ENCODE measurements at places on chromosomes 12 and 14. TPM values are rescaled to one million over a fixed set of nuclear protein-coding genes. Genes with fewer than 3 reads are reported as not detected.

DNA sequence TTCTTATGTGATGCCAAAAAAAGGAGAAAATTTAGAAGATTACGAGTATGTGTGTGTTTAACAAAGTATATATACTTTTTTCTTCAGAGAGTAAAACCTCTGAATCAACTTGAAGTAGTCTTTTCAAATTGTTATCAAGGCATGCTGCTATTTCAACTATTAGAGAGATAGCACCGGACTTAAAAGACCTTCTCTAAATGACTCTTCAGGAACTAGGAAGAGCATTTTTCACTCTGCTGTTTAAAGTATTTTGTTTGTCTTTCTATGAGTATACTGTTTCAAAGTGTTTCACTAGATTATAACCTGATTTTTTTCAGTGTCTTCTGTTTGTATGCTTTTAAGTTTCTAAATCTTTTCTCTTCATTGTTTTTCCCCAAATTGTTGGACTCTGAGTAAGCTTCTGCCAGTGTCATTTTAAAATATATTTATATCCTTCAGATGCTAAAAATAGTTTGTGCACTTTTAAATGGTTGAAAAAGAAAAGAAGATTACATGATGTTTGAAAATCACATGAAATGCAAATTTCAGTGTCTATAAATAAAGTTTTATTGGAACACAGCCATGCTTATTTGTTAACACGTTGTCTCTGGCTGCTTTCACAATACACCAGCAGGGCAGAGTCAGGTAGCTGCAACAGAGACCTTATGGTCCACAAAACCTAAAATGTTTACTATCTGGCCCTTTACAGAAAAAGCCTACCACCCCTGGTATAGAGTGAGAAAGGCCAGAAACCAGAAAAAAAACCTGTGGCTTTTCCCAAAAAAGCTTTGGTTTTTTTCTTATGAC, 21.3 kb downstream of the CRADD start:
- no peak for DNase-seq

Gene TTC6
- 0.62 TPM for total RNA-seq

- DNase-seq, result no peak
These were observed 81.9 kb downstream of the NEDD1 start for GRCh38 chr12:96988919-96989318.

GRCh38 chr14:24986206-24986893, 63.6 kb downstream of the STXBP6 start:
- no peak for DNase-seq

DNA sequence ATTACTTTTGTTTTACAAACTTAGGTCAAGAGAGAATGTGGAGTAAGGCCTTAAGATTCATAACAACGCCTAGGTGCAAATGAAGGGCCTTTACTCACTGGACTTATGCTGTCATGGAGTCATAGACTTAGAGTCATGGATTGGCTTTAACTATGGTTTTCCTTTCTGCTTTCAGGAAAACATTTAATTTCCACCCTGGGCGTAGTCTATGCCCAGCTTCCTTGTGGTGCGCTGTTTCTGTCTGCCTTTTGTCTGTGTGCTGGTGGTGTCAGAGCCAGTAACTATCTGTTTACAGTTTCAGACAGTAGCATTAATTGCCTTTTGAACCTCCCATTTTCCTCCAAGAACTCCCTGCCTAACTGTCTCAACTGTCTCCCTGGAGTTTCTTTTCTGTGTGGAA, 31.8 kb upstream of the COX6A1 start:
- no peak for DNase-seq

Gene SDR9C7
- total RNA-seq, result 0.31 TPM

- no peak for DNase-seq
These were observed 250.2 kb downstream of the CACNA1C start for GRCh38 chr12:2302711-2303580.

DNA sequence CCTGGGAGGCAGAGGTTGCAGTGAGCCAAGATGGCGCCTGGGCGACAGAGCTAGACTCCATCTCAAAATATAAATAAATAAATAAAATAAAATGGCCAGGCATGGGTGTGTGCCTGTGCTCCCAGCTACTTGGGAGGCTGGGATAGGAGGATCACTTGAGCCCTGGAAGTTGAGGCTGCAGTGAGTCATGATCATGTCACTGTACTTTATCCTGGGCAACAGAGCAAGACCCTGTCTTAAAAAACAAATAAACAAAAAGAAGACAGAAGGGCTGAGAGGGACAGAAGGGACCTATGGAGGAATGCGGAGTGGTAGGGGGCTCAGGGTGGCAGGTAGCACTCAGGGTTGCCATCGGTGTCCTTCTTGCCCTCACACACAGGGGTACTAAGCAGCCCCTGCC, 40.8 kb downstream of the PRPF40B start:
- DNase-seq, result no peak

Gene CCDC177
- 6.9 TPM for total RNA-seq

DNA sequence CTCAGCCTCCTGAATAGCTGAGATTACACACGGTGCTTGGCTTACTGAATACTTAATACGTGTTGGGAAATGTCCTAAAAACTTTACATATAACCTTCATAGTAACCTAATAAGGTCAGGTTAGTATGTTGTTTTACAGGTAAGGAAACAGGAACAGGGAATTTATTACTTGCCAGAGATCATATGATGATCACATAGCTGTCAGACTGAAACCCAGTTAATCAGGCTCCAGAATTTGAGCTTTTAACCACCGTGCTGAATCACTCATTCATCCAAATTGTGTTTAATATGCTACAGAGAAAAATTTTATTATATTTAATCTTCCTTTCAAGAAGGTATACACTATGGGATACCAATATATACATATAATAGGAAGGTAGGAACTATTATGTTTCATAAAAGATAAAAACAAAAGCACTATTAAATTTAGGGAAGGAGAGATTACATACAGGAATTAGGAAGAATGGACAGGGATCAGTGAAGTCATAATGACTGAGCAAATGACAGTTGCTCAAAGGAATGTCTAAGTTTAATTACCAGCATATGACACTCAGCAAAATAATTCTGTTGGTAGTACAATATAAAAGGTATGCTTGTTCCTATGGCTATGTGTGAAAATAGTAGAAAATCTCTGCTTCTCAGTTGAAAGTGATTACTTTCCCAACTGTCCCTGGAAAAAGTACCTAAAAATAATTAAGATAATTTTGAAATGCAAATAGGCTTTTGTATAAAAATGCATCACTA, 59.3 kb downstream of the HEATR5A start:
- DNase-seq, result no peak

Gene FGF6
- not detected for total RNA-seq

GRCh38 chr14:23321572-23322547, 603 bp downstream of the PABPN1 start:
- DNase-seq, result no peak

Gene RPGRIP1
- 0.16 TPM for total RNA-seq

Gene ASCL1
- 21.1 TPM for total RNA-seq

Gene TMEM229B
- total RNA-seq, result 23.9 TPM

Gene ADAMTS20
- 0.47 TPM for total RNA-seq

Gene LALBA
- 0.47 TPM for total RNA-seq

DNA sequence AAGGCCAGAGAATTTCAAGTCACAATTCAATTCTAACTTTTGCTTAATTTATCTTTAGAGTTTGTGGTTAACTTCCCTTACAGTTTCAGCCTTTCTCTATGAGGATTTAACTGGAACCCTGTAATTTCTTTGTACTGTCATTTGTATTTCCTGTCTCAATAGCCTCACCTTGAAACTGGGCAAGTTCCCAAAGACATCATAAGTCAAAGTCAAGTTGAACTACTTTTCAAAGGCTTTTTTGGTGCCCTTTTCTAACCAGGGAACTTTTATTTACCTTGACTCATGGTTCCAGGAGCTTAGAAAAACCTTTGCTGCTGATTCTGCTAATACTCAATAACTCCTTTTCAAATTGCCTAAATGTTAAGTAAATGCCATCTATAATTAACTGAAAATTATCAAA, 200.8 kb upstream of the KRR1 start:
- DNase-seq, result no peak

Gene PGF
- 2.0 TPM for total RNA-seq

GRCh38 chr12:16499611-16500010, 106.4 kb downstream of the LMO3 start:
- no peak for DNase-seq

- no peak for DNase-seq
These were observed 93.1 kb upstream of the EVL start for GRCh38 chr14:99971941-99972747.

GRCh38 chr12:81758421-81759189, 545 bp downstream of the PPFIA2 start:
- peak; percentile 50 for DNase-seq

- no peak for DNase-seq
These were observed 3.1 kb downstream of the ARHGEF25 start for GRCh38 chr12:57614178-57614947.

Gene SLC5A8
- total RNA-seq, result 1.4 TPM

GRCh38 chr12:131988054-131988796, 38.5 kb downstream of the EP400 start:
- no peak for DNase-seq

- no peak for DNase-seq
These were observed 121.2 kb downstream of the METTL25 start for GRCh38 chr12:82479511-82479910.

DNA sequence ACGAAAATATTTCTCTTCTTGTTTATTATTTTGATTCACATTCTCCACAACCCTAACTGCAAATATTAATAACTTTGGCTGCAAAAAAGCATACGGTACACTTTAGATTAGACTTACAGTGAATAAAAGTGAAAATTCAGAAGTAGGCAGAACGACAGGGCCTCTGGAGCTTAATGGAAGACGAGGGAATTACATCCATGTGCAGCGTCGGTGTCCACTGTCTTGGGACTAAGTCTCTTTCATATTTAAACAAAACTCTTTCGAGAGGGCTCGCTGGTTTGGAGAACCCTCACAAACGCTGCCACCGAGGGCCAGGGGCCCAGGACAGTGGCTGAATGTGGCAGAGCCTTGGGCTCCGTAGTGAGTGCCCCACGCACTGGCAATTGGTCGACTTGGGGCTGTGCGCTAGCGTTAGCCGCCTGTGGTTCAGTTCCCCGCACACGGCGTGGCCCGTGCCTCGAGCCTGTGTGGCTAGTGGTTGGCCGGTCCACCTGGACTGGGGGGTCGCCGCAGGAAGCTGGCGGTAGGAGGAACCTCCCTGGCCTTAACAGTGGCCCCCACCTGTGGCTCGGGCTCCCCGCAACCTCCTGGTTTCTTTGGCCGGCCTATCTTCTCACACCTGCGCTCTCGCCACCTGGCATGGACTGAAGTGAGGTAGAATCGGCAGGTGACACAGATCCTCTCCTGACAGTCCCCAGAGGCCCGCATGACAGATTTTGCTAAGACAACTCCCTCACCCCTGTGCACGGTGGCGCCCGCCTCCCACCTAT, 739 bp upstream of the PAX9 start:
- no peak for DNase-seq

- DNase-seq, result no peak
These were observed 157.4 kb downstream of the EFCAB11 start for GRCh38 chr14:89797148-89797547.

Gene MYF6
- 0.47 TPM for total RNA-seq

- DNase-seq, result no peak
These were observed 11.7 kb upstream of the PTHLH start for GRCh38 chr12:27984275-27984674.

Gene PPP1R36
- 1.4 TPM for total RNA-seq

DNA sequence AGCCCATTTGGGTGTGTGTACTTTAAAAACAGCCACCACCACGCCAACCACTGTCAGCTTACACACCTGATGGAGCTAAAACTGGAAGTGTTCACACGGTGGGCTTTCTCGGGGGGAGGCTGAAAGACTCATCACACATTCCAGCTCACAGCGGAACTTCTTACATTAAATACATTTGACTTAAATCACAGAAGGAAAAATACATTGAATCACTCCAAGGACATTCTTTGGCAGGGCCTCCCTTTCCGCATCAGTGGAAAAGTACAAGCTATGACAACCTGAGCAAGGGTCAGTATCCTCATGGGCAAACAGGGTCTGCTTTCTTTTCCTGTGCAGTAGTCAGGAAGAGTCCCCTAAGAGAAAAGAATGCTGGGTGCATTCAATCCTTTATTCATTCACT, 31.0 kb upstream of the TC2N start:
- DNase-seq, result no peak

Gene COPZ1
- 47.1 TPM for total RNA-seq

- DNase-seq, result no peak
These were observed 147.9 kb downstream of the SYNE2 start for GRCh38 chr14:64000749-64001148.

- DNase-seq, result no peak
These were observed 617.6 kb downstream of the TRHDE start for GRCh38 chr12:72889791-72890190.

DNA sequence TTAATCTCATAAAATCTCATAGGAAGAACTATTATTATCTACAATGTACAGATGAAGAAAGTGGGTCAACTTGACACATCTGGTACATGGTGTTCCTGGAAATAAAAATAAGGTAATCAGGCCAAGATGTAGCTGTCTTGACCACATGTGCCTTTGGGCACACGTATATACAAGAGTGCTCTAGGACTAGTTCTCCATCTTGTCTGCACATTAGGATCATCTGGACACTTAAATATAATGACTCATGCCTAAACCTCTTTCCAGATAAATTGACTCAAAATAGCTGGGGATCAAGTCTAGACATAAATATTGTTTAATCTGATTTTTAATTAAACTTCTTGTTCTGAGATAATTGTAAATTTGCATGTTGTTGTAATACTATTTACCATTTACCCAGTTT, 182.6 kb downstream of the CNTN1 start:
- DNase-seq, result no peak

DNA sequence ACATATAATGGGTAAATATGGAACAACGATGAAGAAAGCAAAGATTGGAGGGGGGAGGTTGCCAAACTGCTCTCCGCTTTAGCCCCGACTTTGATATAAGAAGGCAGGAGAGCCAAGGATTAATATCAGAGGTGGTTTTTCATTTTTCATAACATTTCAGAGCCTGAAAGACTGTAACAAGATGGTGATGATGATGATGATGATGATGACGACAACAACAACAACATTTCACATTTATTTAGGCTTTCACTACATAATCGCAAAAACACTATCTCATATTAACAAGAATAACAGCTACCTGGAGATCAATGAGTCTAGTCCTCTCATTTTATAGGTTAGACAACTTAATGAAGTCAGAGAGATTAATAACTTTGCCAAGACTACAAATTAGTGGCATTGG, 86.1 kb downstream of the ANKS1B start:
- no peak for DNase-seq

DNA sequence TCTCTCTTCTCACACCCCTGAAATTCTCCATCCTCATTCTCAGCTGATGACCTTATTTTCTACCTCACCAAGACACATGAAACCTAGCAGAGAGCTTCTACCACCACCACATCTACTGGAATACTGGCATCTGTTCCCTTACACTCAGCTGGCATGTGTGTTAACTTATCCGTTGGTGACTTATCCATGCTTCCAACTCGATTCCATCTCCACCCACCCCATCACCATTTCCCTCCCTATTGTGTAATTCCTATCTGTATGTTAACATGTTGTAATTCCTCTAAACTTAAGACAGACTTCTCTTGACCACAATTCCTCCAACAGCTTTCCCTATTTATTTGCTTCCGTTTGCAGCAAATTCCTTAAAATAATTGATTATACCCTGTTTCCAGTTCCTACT, 15.4 kb downstream of the C1S start:
- no peak for DNase-seq

GRCh38 chr12:106281804-106282203, 20.7 kb upstream of the TCP11L2 start:
- no peak for DNase-seq

GRCh38 chr14:105226198-105226597, 22.1 kb upstream of the BTBD6 start:
- DNase-seq, result no peak

GRCh38 chr12:28027947-28028724, 55.6 kb upstream of the PTHLH start:
- no peak for DNase-seq

All from occipital lobe (tissue), 3 donors.